CD4-positive, alpha-beta T cell treated with Interleukin-6 at 100 ng/mL for 8 hours (primary cell): ENCODE measurements at places on chromosomes 5 and 9.

- DNase-seq: no peak
Measured at GRCh38 chr9:99746406-99746805, 75.3 kb upstream of the NR4A3 start.

DNA sequence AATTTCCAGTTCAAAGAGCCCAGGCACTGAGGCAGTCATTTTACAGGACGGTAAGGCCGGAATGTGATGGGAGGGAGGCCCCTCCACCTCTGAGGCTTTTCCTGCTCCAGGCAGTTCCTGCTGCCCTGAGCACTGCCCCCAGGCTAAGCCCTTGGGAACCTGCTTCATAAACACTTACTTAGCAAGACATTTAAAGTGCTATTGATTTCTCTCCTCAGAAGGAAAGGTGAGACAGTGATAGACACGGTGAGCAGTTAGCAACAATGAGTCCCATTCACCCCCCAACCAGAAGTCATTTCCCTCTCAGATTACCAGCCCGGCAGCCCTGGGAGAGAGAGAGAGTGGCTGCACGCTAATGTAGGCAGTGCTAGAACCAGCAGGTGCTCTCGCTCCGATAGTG lies 462.5 kb downstream of the SPOCK1 start:
- no peak for DNase-seq

DNA sequence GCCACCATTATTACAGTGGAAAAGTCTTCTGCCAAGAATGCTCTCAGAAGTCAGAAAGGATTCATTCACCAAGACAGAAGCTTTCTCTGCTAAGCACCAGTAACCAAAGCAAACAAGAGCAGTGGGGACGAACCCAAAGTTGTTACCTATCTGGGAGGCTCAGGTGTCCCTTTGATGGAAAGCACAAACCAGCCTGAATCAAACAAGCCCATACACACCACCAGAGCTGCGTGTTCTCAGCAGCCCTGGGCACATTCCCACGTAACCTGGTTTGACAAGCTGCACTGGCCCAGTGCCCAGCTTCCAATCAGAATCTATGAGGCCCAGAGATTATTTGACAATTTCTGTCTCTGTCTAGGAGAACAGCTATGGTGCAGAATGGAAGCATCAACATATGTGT lies 252.6 kb downstream of the ACTL7B start:
- DNase-seq: no peak

DNA sequence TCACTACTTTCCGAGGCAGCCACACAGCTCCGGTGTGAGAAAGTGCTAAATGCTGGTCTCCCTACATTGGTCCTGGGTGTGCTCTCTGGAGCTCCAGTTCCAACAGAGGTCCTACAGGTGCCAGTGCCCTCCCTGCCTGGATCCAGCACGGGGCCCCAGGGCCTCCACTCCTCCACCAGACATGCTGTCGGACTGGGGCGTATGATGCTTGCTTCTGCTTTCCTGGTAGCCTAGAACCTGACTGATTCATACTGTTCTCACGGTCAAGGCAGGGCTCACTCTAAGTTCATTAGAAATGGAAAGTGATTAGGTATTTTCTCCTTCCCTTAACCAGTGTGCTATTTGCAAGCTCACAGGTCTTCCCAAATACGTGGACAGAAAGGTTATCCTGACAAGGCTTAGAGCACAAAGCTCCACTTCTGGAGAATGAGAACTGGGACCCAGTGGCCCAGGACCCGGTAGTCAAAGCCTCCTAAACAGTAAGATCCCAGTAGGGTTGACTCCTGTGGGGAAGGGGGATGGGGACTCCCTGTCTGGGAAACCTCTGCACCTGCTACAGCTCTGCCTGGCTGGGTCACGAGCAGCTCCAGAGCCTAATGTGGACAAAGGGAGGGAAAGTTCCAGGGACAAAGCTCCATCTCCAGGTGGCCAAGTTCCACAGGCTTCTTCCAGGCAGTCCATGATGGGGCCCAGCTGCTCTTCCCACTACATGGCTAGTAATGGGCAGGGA lies 98.1 kb downstream of the PAX5 start:
- DNase-seq: no peak

DNA sequence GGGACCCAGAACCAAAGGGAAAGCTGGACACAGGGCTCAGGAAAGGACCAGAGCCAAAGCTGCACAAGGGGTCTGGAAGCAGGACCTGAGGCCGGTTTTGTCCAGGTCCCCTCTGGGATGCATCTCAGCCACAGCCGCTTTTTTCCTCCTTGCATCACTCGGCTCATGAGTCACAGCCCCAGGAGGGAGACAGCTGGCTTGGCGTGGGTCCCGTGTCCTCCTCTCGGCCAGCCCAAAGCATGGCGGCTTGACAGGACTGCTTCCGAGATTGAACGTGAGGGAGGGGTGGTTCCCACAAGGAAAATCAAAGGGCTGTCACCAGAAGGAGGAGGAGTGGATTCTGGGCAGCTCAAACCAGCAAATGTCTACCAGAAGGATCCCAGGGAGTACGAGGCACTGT lies 56.7 kb upstream of the CPLX2 start:
- no peak for DNase-seq

DNA sequence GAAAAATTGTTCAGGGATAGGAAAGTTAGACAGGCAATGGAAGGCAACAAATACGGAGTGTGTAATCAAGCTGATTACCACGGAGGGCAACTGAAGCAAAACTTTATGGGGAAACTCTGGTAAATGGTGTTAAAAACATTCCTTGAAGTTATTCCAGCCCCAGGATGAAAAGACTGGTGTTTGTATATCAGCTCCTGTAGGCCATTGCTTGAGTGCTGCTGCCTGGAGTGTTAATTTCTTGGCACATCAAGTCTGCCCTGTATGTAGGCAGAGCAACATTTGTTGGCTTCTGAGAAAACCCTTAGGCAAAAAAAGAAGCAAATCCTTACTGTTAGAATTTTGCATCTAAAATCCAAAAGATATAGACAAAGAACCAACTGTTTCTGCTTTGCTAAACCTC lies 686.5 kb upstream of the ACO1 start:
- no peak for DNase-seq

GRCh38 chr9:111615928-111616327 lies 15.2 kb upstream of the DNAJC25 start:
- no peak for DNase-seq

DNA sequence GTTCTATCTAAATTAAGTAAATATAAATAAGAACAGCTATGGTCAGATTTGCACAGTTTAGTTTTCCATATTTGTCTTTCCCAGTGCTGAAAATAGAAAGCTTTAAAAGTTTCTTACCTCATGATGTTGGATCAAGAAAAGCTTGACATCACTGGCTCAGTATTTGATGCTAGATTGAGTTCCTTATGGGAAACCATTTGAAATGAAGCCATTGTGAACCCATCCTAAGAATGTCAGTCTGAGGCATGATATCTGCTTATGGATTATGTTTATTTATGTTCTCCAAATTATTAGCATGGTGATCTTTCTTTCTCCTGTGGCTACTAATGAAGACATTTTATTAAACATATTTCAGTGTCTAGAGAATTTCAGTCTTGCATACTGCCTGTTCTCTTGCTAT lies 143.0 kb downstream of the ADAMTSL1 start:
- DNase-seq: no peak

GRCh38 chr5:72465601-72466563 lies 41.3 kb downstream of the ZNF366 start:
- no peak for DNase-seq

DNA sequence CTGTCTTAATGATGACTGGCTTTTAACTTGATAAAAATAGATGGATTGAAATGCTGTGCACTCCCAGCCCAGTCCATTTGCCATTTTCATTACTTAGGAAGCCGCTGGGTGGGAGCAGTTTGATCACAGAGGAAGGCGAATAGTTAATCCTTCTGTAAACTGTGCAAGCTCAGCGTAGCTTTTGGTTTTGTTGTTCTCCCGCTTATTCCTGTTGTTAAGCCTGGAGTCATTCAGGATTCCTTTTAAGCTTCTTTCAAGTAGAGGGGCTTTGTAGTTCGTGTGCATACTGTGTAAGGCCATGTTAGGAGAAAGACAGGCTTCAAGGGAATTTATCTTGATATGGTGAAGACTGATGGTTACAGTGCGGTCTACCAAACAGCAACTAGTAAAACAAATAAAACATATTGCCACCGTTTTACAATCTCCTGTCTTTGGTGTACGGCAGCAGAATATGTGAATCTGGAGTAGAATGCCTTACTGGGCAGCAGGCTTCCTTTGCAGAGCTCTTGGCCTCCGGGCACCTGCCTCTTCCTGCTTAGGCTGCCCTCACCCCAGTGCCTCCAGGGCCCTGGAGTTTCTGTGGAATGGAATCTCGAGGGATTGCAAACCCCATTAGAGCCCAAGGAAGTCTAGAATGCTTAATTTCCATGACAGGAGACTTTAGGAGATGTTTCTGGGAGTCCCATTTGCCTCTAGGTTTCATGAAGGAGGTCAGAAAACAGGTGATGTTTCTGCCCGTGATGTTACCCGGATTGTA lies 141.4 kb downstream of the TRIO start:
- no peak for DNase-seq

- no peak for DNase-seq
Measured at GRCh38 chr9:117494401-117495090, 79.7 kb upstream of the ASTN2 start.

DNA sequence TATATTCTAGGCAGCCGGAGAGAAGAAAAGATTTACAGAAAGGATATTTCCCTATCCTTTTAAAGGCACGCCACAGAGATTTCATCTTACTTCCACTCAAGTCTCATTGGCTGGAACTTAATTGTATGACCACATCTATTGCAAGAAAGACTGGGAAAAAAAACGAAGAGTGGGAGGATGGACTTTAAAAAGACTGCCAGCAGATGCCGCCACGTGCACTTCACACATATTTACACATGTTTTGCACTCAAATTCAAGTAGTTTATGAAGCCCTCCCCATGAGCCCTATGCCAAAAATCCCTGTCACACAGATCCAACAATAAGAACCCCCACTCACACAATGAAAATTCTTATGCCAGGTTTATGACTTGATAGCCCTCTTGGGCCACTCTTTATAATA lies 138.5 kb upstream of the TYRP1 start:
- DNase-seq: no peak

- no peak for DNase-seq
Measured at GRCh38 chr9:34741628-34742027, 31.7 kb upstream of the CCL21 start.

GRCh38 chr9:112569186-112569585 lies 82.6 kb downstream of the KIAA1958 start:
- no peak for DNase-seq

GRCh38 chr9:107325842-107326241 lies 42.8 kb downstream of the RAD23B start:
- no peak for DNase-seq

DNA sequence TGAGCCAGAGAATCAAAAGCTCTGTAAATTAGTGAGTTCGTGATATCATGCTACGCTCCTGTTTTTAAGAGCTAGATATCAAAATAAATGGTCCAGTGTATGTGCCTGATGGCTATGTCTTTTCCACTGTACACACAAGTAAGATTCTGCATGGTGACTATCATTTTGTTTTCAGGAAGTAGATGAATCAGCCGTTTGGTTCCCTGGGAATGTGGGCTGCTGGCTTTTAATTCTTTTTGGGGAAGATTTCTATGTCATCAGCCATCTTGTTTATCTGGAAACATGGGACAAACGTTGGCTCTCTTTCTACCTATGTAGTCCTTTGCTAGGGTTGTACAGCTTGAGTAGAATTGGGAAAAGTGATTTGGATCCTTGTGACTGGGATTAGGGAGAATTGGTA lies 126.7 kb downstream of the GRIA1 start:
- DNase-seq: no peak

GRCh38 chr9:124906966-124907365 lies 33.9 kb downstream of the GOLGA1 start:
- no peak for DNase-seq

- no peak for DNase-seq
Measured at GRCh38 chr5:171595801-171596231, 176.4 kb downstream of the FGF18 start.

DNA sequence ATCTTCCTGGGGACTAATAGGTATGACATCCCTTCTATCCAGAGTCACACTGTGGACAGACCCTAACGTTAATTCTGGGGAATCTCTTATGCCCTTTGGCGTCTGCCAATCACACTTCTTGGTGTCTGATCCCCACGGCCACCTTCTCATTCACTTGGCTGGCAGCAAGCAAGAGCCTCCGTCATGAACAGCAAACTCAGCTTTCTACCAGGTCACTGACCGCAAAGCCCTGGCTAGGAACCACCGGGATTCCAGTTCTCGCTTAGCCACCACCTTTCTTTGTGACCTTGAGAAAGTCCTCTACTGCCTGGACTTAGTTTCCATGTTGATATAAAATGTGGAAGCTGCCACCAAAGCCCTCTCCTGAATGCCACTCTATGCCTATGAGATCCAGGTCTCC lies 67.7 kb upstream of the FCN1 start:
- no peak for DNase-seq

GRCh38 chr5:99900302-99900852 lies 634.8 kb upstream of the FAM174A start:
- no peak for DNase-seq

DNA sequence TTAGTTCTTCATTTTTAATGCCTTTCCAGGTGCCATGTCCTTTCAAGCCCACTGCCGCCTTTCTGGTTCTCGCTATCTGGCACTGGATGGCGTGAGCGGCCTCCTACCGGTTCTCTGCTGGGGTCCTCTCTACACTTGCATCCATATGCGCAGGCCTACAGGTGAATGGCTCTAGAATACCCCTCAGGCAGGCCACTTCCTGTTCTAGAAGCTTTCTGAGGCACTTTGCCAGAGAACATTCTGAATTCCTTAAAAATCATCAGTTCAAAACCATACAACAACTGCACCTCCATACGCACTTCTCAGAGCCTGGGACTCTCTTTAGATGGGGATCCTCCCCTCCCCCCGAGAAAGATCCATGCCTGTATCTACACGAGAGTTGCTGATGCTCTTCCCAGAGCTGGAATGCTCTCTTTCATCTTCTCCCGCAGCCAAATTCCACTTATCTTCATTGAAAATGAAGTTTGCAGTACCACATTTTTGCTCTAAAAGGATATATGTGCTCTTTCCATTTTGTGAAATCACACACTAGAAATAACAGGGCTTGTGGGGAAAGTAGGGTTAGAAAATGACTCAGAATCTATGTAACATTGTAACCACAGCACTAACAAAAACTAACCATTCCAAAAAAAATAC lies 1.4 kb upstream of the LHFPL2 start:
- DNase-seq: no peak

DNA sequence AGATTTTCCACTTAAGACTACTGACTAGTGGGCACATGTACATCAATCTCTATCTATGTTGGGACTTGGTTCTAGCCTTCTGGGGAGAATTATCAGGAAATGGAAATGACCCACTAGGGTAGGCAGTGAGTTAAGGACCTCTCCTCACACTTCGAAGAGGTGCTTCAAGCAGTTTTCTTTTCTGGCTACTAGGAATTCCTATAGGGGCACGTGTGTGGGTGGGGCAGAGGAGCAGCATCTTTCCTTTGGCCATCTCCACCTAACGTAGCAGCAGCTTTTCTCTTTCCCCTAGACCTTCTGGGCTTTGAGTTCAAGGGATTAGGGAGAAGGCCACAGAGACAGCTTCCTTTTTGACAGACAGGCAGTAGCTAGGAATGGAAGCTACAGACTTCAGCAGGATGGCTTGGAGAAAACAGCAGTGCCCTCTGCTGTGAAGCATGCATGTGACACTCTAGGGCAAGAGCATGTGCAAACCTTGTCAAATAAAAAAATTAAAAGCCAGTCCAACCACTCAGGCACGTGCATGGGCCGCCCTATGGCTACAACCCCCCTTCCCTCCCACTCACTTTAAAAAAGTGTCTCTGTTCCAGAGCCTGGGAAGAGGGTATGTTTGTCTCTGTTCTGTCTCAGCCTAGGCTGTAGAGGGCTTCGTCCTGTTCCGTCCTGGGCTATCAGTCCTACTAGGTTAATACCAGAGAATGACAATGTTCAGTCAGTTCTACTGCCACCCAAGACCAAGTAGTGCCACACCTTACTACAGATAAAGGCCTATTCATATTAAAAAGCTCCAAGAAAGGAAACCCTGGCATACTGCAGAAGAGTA lies 8.7 kb upstream of the GFRA3 start:
- DNase-seq: no peak
